ENCODE measurements at places on chromosomes 7 and 10. TPM values are rescaled to one million over a fixed set of nuclear protein-coding genes. Genes with fewer than 3 reads are reported as not detected.

- H3K4me3 ChIP-seq, result no peak overlapping the region
- H3K27ac ChIP-seq, result no peak overlapping the region
- H3K27me3 ChIP-seq, result peaks cover 8% of the 10 kb centered on the region
- H3K4me1 ChIP-seq, result no peaks in the 10 kb centered on the region
- no peak for DNase-seq
These were observed 85.6 kb upstream of the FGFR2 start for GRCh38 chr10:121683816-121684215.

GRCh38 chr7:6251653-6252052 lies 20.8 kb downstream of the CYTH3 start:
- H3K27ac ChIP-seq, result no peak overlapping the region
- no peak overlapping the region for H3K4me3 ChIP-seq
- peaks cover 18% of the 10 kb centered on the region for H3K4me1 ChIP-seq
- DNase-seq, result no peak

GRCh38 chr10:117239721-117240620 lies 943 bp upstream of the SLC18A2 start:
- H3K4me3 ChIP-seq, result no peak overlapping the region
- H3K27ac ChIP-seq, result no peak overlapping the region
- H3K27me3 ChIP-seq, result peaks cover 31% of the 10 kb centered on the region
- DNase-seq, result no peak

- peak overlapping the region; percentile 1 for H3K4me3 ChIP-seq
- H3K27me3 ChIP-seq, result no peaks in the 10 kb centered on the region
- peaks cover 73% of the 10 kb centered on the region for H3K4me1 ChIP-seq
- peak overlapping the region; percentile 76 for H3K27ac ChIP-seq
- H3K36me3 ChIP-seq, result peaks cover 96% of the 10 kb centered on the region
These were observed 25.3 kb downstream of the IL2RA start for GRCh38 chr10:6036861-6037321.

GRCh38 chr7:20831956-20832355 lies 45.3 kb upstream of the SP8 start:
- no peak overlapping the region for H3K27ac ChIP-seq
- DNase-seq, result no peak
- no peaks in the 10 kb centered on the region for H3K36me3 ChIP-seq
- peaks cover 7% of the 10 kb centered on the region for H3K27me3 ChIP-seq
- H3K4me1 ChIP-seq, result no peaks in the 10 kb centered on the region
- H3K4me3 ChIP-seq, result no peak overlapping the region

DNA sequence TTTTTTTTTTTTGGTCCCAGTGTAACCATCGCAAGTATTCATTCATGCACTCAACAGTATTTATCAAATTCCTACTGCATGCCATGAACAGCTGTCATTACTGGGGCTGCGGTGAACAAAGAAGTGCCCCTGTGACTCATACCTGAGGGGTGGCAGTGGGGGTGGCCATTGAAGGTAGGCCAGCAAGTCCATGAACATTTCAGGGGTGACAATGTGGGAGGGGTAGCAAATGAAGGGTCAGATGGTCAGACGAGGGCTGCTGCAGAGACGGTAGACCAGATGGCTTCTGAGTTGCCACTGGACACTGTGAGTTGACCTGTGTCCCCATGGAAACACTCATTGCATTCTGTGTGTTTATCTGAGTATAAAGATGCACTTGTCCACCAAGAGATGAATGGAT lies 92.5 kb upstream of the PITRM1 start:
- H3K36me3 ChIP-seq, result no peaks in the 10 kb centered on the region
- DNase-seq, result no peak
- H3K4me3 ChIP-seq, result no peak overlapping the region

- no peak overlapping the region for H3K27ac ChIP-seq
- no peaks in the 10 kb centered on the region for H3K27me3 ChIP-seq
- no peaks in the 10 kb centered on the region for H3K36me3 ChIP-seq
These were observed 65.7 kb upstream of the STRIP2 start for GRCh38 chr7:129368389-129368986.

GRCh38 chr7:12228024-12228423 lies 16.9 kb downstream of the TMEM106B start:
- H3K27ac ChIP-seq, result no peak overlapping the region
- peaks cover 13% of the 10 kb centered on the region for H3K4me1 ChIP-seq
- no peak overlapping the region for H3K4me3 ChIP-seq
- peaks cover 50% of the 10 kb centered on the region for H3K36me3 ChIP-seq
- DNase-seq, result no peak

- H3K27me3 ChIP-seq, result no peaks in the 10 kb centered on the region
- H3K27ac ChIP-seq, result no peak overlapping the region
- H3K36me3 ChIP-seq, result no peaks in the 10 kb centered on the region
- H3K4me1 ChIP-seq, result no peaks in the 10 kb centered on the region
- H3K4me3 ChIP-seq, result no peak overlapping the region
These were observed 90.7 kb downstream of the TFPI2 start for GRCh38 chr7:93799750-93800357.

DNA sequence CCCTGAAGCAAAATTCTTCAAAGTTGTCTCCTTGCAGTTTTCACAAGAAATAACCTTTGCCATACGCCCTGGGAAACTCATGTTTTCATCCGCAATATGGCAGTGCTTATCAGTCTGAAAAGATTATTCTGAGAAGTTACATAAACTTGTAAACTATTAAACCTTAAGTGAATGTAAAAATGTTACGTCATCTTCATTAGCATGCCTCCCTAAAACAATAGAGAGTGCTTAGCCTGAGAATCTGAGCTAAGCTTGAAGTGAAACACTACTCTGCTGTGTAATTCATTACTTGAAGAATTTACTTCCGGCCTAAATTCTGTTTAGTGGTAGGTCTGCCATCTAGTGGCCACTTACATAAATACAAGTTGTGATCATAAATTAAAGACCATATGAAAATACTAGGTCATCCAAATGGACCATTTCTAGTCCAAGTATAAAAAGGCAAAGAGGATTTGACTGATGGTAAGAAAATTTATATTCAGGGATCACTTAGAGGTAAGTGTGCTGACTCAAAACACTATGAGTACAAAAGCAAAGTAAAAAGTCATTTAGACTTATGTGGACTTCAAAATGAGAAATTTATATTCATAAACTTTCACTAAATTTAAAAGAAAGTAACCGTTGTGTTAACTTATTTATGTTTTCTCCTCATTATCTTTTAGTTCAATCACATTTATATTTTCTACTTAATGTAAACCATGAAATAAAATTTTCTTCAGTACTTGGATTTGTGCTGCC lies 745.1 kb upstream of the LRRTM3 start:
- DNase-seq, result no peak
- no peaks in the 10 kb centered on the region for H3K27me3 ChIP-seq
- no peaks in the 10 kb centered on the region for H3K4me1 ChIP-seq
- no peak overlapping the region for H3K4me3 ChIP-seq
- H3K36me3 ChIP-seq, result no peaks in the 10 kb centered on the region

DNA sequence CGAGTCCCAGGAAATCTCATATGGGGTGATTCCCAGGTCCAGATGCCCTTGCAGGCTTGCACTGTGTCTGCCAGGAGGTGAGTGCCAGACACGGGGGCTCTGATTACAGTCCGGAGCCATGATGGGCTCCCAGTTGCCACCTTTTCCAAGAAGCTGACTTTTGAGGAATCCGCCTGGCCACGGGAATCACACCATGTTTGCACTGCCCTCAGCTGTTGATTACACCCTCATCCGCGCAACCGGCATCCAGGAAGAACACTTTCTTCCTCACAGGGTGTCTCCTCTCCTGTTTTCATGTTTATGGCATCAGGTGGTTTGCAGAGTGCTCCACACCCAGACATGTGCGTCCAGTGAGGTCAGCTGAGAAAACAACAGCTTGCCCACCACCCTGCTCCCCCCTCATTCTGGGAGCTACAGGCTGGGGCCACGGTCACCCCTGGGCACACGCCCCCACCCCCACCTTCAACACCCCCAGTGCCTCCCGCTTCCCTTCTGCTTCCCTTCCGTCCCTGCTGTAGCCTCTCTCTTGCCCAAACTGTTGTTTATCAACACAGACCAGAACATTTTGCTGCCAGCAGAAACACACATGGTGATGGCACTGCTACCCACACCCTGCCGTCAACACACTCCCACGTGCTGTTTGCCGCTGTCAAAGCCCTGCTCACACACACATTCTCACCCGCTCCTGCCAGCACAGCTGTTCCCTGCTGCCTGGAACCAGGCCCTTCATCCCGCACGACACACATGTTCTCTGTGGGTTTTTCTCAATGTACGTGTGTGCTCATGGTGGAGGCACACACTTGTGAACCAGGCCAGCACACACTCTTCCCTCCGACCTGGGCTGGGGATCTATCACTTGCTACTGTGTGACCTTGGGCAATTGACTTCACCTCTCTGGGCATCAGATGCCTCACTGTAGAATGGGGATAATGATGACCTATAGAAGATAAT lies 35.8 kb downstream of the DDIT4 start:
- H3K4me1 ChIP-seq, result peaks cover 59% of the 10 kb centered on the region
- no peaks in the 10 kb centered on the region for H3K27me3 ChIP-seq
- peak overlapping the region; percentile 85 for H3K27ac ChIP-seq
- DNase-seq, result no peak
- H3K36me3 ChIP-seq, result peaks cover 2% of the 10 kb centered on the region

DNA sequence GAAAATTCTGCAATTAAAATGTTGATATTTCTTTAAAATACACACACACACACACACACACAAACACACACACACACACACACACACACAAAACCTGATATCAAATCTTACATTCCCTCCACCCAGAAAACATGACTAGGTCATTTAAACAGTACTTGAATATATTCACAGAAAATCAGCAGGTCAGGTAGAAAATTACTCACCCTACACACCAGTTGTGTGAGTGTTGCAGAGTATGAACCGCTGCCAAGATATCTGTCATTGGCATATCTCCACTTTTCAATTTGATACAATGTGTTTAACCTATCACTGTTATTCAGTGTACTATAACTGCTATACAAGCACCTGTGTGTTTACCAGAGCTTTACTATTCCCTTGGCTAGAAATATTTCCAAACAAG lies 283.6 kb upstream of the LRRTM3 start:
- H3K27me3 ChIP-seq, result no peaks in the 10 kb centered on the region
- no peaks in the 10 kb centered on the region for H3K4me1 ChIP-seq
- no peak overlapping the region for H3K27ac ChIP-seq
- no peaks in the 10 kb centered on the region for H3K36me3 ChIP-seq
- DNase-seq, result no peak
- H3K4me3 ChIP-seq, result no peak overlapping the region

Gene NCF1
- 2.5 TPM for total RNA-seq

Gene CYP26A1
- not detected for total RNA-seq

Gene NUDCD3
- 94.9 TPM for total RNA-seq

Gene LIPK
- total RNA-seq, result not detected

Gene TMEM236
- total RNA-seq, result 0.04 TPM

Gene GPR37
- not detected for total RNA-seq
